ENCODE measurements at places on chromosomes 16 and 17.

GRCh38 chr17:43135454-43135819 lies 10.3 kb upstream of the BRCA1 start:
- no peak for DNase-seq

- no peak for DNase-seq
These were observed 1.4 kb downstream of the UBE2I start for GRCh38 chr16:1310832-1311200.

DNA sequence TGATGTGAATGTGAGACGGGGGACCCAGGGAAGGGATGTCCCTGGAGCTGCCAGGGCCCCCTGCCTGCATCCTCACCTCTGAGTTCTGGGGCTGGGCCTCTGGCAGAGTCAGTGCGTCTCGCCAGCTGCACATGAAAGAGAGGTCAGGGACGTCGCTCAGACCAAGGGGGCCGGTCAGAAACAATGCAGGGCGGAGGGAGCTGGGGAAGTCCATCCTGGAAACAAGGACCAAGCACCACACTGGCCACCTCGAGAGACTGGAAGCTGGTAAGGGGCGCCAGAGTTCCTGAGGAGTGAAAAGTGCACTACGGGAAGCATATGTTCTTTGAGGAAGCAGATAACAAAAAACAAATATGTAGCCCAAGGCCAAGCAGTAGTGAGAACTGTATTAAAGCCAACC lies 2.1 kb downstream of the TAF1C start:
- no peak for DNase-seq

GRCh38 chr16:56298948-56299596 lies 107.8 kb downstream of the GNAO1 start:
- DNase-seq: no peak

DNA sequence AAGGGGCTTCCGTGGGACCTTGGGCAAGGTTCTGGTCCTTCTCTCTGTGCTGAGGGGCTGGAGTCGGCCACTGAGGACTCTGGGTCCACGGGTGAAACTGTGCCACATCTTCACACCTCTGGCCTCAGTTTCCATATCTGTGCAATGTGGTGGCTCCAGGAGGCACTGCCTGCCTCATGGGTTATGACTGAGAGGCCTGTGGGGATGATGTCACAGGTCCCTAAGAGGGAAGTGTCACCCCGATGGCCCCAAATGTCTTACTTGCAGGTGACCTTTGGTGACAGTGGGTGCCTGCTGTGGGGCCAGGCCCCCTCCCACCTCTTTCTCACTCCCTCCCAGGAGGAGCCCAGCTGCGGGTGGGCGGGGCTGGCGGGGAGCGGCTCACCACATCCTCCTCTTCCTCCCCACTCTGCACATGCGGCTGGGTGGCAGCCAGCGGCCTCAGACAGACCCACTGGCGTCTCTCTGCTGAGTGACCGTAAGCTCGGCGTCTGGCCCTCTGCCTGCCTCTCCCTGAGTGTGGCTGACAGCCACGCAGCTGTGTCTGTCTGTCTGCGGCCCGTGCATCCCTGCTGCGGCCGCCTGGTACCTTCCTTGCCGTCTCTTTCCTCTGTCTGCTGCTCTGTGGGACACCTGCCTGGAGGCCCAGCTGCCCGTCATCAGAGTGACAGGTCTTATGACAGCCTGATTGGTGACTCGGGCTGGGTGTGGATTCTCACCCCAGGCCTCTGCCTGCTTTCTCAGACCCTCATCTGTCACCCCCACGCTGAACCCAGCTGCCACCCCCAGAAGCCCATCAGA lies at the start of gene IL21R:
Gene IL21R, plus strand, starts transcription at position 407 of the 801 bp plus-strand sequence. CDS start 27,898 bp downstream, outside the sequence.
- DNase-seq: no peak

- no peak for DNase-seq
These were observed 20.6 kb upstream of the CHMP6 start for GRCh38 chr17:80970762-80971703.

GRCh38 chr17:41619036-41619926 lies 5.1 kb downstream of the KRT17 start:
- DNase-seq: no peak

DNA sequence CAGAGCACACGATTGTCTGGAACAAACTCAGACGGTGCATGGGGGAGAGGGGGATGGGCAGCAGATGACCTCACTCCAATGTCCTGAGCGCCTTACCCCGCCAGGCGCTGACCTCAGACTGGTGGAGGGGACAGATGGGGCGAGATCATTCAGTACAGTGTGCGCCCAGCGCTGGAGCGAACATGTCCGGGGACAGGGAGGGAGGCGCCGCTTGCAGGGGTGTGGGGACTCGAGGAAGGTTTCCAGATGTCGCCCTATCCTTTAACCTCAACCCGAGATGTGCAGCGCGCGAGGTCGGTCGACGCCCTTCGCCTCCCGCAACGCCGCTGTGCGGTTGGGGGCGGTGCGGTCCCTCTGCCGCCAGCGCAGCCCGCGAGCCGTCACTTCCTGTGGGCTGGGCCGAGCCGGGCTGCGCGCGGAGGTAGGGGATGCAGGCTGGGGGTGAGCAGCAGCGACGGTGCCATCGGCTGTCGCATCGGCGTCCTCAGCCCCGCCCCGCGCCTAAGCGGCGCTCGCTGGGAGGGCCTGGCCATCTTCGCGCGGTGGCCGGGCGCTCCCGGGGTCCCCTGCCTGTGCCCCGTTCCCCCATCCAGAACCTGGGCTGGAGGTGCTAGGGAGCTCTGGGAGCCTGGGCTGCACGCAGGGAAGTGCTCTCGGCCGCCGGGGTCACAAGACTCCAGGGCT lies 5.3 kb upstream of the CDR2L start:
- peak; percentile 52 for DNase-seq

DNA sequence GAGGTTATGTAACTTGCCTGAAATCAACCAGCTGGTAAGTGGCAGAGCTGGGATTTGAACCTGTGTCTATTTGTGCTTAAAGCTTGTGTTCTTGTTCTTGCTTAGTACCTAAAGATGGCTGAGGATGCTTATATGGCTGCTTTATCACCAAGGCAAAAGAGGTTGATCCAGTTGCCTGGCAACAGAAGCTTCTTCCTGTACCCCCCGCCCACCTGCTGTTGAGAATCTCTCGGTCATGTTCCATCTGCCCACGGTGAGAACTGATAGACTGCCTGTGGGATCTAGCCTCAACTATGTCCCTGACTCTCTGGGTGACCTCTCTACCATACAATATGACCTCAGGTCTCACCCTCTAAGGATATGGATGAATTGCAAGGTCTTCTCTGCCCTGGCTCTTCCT lies 60.7 kb downstream of the ABCC6 start:
- DNase-seq: no peak

GRCh38 chr17:40313668-40314583 lies 4.9 kb downstream of the RARA start:
- no peak for DNase-seq

DNA sequence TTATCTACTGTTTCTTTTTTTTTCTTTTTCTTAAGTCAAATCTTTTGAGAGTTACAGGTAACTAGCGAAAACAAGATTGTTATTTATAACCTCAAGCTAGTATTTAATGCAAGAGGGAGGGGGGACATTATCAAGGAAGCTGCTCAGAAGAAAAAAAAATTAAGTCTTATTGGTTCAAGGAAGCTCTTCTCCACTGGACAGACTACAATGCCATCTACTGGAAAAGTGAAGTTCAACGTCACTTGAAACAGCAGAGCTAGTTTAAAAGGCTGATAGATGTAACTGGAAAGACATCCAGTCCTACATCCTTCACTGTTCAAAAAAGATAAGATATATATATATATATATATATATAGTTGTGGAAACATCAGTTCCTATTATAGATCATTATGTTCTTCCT lies 418.0 kb upstream of the PSMD7 start:
- DNase-seq: peak; percentile 5

DNA sequence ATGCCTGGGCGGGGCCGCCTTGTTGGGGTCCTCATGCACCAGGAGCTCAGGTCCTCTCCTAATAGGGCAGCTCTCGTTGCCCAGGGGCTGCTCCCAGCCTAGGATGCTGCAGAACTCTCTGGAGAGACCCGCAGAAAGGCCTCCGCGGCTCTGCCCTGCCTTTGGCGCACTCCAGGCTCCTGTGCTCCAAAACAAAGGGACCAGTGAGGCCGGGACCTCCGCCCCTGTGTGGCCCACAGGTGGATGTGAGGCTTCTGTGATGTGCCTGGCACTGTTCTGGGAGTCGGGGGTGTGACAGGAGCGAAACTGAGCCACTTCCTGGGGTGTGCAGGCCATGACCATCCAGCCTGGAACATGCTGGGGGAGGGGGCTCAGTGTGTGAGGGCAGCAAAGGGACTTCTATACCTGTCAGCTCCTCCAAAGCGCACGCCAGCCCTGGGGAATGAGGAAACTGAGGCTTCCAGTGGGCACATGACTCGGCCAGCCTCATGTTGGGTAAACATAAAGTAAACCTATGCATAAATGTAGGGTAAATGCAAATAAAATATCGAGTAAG lies 153.2 kb downstream of the IRF8 start:
- DNase-seq: no peak

DNA sequence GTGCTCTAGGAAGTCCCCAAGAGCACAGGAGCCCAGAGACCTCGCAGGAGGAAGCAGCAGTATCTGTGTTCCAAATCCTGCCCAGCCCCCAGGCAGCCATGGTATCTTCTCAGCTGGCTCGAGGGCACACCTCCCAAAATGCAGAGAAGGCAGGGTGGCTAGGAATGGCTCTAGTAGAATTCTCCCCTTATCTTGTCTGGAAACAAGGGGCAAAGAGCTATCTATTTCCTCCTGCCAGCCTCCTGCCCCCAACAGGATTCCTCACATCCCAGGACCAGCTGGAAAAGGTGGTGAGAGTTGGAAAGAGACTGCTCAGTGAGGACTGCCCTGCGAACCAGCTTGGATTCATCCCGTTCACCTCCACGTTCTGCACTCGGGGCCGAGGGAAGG lies 8.6 kb upstream of the TSPOAP1 start:
- no peak for DNase-seq

GRCh38 chr17:70375406-70375805 lies 206.1 kb downstream of the KCNJ2 start:
- no peak for DNase-seq

GRCh38 chr16:10569621-10570020 lies 10.8 kb downstream of the EMP2 start:
- DNase-seq: no peak

DNA sequence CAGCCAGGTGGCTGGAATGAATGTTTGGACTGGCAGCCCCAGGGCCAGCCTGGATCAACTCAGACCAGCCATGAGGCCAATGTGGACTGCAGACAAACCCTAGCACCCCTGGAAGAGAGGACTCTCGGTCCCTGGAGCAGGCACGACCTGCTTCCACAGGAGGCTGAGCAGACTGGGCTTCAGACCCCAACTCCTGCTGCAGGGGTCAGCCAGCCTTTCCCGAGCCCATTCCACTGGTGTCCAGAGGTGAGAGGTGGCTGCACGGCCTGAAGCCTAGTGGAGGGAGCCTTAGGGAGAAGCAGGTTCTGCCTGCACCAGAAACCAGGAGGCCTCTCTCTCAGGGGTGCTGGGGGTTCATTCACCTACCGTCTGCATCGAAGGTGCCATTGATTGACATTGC lies 97.1 kb downstream of the CPPED1 start:
- no peak for DNase-seq

DNA sequence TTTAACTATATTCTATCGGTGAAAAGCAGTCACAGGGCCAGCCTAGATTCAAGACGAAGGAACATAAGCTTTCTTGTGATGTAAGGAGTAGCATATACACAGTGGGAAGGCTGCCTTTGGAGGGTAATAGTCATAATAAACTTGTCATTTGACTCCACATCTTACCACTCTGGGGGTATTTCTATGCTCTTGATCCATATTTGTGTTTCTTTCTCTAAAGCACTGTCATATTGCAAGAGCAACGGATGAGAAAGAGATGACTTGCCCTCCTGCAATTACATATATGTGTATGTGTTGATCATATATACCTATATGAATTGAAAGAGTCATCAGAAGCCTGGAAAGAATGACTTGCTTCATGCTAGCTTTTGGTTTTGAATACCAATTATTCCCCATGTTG lies 225.4 kb upstream of the HS3ST3A1 start:
- no peak for DNase-seq

- no peak for DNase-seq
These were observed 34.3 kb downstream of the CPSF4L start for GRCh38 chr17:73227379-73227778.

- no peak for DNase-seq
These were observed 87.8 kb downstream of the PLXDC1 start for GRCh38 chr17:39063681-39064069.

GRCh38 chr16:31357324-31358109 lies 2.5 kb downstream of the ITGAX start:
- no peak for DNase-seq

DNA sequence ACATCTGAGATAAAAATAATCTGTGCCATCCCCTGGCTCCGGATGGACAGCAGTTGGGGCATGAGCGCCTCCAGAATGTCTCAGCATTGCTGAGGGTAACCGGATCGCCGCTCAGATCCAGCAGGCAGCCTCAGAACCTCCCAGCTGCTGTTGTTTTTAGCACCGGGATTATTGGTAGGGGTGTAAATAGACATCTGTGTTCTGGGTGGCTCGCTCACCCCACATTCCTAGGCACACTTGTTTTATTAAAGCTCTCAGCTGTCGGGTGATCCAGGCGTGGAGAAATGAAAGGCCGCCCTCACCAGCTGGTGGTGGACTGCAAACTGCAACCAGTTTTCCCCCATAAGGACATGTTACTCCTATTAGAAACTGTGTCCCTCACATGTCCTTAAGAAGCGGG lies 32.1 kb downstream of the MYH3 start:
- no peak for DNase-seq
